Activated naive CD4-positive, alpha-beta T cell treated with Interleukin-2 at 50 U/mL for 16 hours (primary cell): ENCODE measurements at places on chromosomes 3 and 15.

GRCh38 chr3:56468184-56469106 is at the start of gene ERC2:
ERC2 (minus strand) TSS chr3:56468467.
- DNase-seq = no peak

- no peak for DNase-seq
These were observed 3.5 kb downstream of the TBL1XR1 start for GRCh38 chr3:177193688-177194268.

DNA sequence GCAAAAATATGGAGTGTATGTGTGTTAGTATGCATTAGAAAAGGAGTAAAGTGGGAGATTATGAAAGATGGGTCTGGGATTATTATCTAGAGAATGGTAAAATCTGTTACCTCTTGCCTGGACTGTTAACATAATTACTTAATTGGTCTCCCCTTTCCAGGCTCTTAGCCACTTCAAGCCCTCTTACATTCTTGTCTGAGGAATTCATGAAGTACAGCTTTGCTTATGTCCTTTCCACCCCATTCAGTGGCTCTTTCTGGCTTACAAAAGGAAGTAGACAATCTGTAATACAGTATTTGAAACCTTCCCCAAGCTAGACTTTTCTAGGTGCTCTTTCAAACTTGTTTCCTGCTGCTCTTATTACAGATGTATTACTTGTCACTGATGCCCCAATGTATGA is 129.8 kb downstream of the MBNL1 start:
- DNase-seq = no peak

- peak; percentile 25 for DNase-seq
These were observed at the start of gene FRMD4B for GRCh38 chr3:69385723-69386555. FRMD4B (minus strand) TSS chr3:69386088; CDS start chr3:69385989, 99 bp downstream.

GRCh38 chr15:92938387-92938786 is 38.3 kb downstream of the CHD2 start:
- DNase-seq = no peak

DNA sequence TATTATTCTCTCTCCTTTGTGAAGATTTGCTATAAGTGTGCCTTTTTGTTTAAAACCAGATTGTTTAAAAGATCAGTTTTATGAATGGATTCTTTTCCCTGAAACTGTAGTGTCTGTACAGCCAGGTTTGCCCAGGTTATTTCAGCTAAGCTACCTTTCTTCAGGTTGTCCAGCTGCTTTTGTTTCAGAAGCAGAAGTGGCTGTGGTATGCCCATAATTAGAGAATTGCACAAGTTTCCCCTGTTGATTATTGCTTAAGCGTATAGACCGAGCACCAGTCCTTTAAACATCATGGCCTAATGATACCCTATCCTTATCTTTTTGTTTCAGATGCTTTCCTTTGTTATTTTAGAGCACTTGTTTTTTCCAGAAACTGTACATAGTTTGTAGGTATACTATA is 10.2 kb downstream of the ASB7 start:
- no peak for DNase-seq

DNA sequence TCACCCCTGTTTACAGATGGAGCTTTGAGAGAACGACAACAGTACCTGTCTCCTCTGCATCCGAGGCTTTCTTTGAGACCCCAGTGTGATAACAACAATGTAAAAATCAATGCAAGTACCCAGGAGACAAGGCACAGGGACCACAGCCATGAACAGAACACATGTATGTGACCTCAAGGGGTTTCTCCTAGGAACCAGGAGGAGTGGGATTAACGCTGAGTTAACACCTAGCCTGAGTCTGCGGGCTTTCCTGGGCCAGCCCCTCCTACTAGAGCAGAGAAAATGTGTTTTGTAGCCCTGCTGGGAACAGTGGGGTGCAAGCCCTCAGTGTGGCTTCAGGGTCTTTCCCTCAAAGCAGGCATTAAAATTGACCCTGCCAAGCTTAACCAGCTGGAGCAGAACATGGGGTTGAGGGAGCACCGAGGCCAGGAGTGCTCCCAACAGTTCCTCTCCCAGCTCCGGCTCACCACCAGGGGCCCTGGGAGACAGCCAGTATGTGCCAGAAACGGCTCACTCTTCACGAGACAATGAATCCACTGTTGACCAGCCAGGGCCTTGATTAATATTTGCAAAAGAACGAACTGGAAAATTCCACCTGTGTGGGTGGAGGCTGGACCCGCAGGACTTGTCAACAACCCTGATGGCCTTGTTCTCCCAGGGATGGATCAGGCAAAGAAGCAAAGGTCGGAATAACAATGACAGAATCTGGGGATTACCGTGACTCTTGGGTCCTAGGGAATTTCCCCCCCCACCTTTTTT is 3.6 kb downstream of the CHDH start:
- no peak for DNase-seq

DNA sequence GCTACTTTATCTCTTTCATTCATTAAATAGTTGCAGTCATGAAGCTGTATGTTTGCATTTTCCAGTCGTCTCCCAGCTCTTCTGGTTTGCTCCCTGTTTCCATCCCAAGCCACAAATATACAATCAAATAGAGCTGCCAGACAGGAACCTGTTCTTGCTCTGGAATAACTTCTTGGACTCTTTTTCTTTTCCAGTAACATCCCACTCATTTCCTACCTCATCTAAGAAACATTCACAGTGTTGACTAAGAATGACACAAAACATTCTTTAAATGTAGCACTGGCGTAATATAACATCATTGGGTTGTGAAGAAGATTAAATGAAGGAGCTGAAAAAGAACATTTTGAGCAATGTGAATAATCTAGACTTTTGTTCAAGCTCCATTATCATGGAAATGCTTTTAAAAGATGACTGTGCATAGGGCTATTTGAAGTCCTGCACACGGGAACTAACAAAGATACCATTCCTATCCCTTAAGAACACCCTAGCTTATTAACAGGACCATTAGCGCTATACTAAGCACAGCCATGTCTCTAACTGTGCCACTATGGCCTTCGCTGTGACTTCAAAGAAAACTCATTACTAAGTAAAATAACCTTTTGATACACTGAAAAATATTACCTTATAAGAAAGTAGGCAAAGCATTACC is 574.0 kb downstream of the NAALADL2 start:
- no peak for DNase-seq

DNA sequence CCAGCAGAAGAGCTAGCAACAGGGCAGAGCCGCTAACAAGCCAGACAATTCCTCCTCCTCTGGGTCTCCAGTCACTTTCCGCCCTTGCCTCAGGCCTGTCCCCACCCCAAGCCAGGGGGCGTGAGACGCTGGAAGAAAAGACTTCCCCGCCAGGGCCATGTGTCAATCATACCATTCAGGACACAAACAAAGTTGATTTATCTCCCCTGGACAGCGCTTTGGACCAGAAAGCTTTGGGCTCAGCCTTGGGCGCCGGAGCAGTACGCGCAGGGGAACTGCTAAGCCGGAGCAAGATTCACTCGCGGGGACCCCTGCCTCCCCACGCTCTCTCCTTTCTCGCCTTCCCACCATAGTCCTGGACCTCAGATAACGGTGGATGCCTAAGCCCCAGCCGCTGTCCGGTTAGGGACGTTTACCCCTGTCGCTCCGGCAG is 479 bp downstream of the LRRC2 start:
- no peak for DNase-seq

GRCh38 chr3:172614340-172615274 is 91.4 kb upstream of the TNFSF10 start:
- no peak for DNase-seq

DNA sequence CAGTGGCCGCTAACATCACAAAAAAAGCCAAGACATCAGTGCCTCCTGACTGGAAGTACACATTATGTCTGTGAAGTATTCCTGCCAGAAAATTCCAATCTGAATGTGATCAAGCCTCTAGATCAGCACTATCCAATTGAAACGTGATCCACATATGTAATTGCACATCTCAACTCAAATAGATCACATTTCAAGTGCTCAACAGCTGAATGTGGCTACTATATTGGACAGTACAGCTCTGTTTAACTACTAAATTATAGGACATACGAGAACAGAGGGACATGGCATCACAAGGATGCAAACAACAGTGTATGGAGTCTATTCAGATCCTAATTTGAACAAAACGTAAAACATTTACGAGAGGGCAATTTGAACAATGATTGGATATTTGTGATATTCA is 542 bp upstream of the UBAP1L start:
- DNase-seq = no peak

DNA sequence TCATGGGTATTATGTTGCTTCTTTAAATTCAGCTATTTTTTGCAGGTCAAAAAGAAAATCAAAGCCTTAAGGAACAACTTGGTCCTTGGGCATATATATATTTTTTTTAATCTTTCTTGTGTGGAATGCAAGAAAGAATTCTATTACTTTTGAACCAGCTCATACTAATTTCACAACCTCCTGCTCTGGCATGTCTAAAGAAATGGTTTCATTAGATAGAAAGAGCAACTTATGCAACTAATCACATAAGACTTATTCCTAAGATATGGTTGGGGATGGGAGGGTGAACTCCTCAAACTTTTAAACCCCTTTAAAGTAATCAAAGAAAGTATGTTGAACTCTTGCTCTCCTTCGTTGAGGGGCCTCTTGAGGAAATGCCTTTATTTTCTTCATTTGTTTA is 114.9 kb downstream of the GMNC start:
- DNase-seq = no peak

GRCh38 chr3:197491923-197492664 is 63.7 kb downstream of the BDH1 start:
- no peak for DNase-seq

GRCh38 chr3:129240436-129240835 is 9.0 kb upstream of the COPG1 start:
- DNase-seq = no peak

- no peak for DNase-seq
These were observed 12.5 kb downstream of the MYD88 start for GRCh38 chr3:38150780-38151528.

DNA sequence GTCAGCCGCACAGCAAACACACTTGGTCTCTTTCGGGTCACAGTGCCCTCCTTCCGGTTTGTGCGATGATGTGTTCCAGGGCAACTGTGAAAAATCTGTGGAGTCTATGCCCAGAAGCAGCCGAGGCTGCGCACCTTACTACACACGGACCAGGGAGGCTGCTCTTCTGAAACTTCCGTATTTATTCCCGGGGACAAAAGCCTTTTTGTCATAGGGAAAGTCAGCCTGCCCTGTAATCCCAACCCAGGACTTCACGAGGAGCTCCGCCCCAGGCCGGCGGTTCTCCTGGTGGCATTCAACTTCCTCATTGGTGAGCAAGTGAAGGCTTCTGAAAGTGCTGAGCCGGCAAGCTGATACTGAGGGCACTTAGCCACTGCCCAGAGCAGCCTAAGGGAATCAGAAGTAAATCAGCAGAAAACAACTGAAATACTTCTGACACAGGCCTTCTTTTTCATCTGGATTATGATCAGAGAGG is 126.5 kb downstream of the FMN1 start:
- no peak for DNase-seq

DNA sequence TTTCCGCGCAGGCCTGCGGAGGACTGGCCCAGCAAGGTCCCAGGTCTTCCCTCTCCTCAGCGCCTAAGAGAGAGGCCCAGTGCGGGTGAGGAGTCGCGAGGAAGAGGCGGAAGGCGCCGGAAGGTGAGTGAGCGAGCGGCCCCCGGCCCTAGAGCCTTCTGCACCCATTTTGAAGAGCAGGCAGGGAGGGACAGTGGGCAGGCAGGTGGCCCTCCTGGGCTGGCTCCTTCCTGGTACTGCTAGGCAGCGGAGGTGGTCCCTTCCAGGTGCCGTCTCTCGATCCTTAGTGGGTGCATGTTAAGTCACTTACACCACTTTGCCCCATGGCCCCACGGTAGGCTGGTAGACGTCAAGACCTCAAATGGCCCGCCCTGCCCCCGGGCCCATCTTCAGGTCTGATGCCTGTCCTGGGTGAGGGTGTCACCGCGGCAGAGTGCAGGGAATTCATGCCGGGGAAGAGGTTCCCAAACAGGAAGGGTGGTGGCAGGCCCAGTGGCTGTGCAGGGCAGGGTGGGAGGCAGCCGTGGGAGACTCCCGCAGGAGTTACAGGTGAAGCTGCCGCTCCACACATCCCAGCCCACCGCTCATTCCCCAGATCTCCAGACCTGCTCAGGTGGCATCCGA is 14.4 kb downstream of the PAK6 start:
- no peak for DNase-seq

DNA sequence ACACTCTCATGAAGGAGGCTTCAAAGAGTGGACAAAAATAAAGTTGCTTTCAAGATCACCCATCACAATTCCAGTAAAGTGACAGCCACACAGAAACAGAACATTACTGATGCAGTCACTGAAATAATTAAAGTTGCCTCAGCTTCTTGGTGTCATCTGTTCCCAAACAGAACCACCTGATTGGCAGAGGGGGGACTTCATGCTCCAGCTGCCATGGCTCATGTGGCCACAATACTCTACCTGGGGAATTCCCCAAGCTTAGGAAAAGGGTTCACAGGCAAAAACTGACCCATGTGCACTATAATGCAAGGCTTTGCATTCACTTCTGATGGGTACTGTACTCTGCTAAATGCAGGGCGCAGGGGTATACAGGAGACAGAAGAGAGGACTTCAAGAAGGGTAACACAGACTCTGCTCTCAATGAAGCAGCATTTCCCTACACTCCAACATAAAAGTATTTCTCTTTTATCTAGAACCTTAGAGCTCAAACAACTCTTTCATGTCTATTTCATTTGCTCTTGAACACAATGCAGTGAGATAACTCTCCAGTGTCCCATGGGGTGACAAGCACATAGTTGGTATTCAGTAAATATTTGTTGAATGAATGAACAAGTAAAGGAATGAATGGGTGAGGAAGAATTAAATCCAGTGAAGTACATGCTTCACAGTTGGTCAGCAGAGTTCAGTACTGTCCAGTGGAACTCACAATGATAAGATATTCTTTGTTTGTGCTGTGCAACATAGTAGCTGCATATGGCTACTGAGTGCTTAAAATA is 8.6 kb upstream of the CTNNB1 start:
- no peak for DNase-seq

GRCh38 chr15:39040861-39041260 is 476.2 kb upstream of the RASGRP1 start:
- no peak for DNase-seq
